ENCODE measurements at places on chromosomes 1 and 21. TPM values are rescaled to one million over a fixed set of nuclear protein-coding genes. Genes with fewer than 3 reads are reported as not detected.
A peak's percentile ranks its signal among the peaks of the same experiment; 100 is the strongest.

ELAPOR1 gene
- total RNA-seq: 0.37 TPM

KCNA2 gene
- total RNA-seq: not detected

CSRP1 gene
- 256 TPM for total RNA-seq

BSND gene
- not detected for total RNA-seq

CATSPERE gene
- 0.42 TPM for total RNA-seq

DNA sequence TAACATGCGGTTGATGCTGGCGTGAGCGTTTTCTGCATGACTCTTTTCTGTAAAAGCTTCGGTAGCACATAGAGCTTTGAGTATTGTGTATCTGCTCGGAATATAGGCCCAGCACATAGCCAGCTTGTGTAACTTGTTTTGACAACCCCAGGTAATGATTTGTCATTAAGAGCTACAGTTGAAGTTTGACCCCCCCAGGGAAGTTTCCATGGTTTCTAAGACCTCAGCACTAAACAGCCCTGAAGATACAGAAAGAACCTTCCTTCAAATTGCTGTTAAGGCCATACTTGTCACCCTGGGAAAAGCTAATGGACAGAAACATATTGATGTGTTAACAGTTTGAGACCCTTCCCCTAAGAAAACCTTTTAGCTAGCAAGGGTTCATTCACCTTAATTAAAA lies 380.7 kb downstream of the PRDM2 start:
- no peak for DNase-seq

GRCh38 chr21:44991538-44992483 lies 52.0 kb downstream of the SLX9 start:
- DNase-seq: no peak

GRCh38 chr1:111190931-111191451 lies 9.5 kb downstream of the DENND2D start:
- no peak for DNase-seq

GRCh38 chr1:230930986-230931385 lies 47.7 kb downstream of the TTC13 start:
- no peak for DNase-seq

DNA sequence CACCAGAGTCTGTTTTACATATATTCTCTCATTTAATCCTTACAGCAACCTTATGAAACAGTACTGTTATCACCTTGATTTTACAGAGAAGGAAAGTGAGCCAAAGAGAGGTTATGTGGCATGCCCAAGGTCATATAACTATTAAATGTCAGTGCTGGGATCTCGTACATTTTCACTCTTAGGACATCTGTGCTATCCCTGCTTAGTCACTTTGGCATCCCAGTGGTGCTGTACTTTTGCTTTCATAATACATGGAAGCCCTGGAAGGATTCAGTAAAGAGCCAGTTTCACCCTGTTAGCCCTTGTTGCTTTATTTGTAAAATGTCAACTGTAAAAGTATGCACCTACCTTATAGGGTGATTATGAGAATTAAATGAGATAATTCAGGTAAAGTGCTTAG lies 104.4 kb downstream of the NFIA start:
- DNase-seq: no peak

- no peak for DNase-seq
Observed at GRCh38 chr1:95974586-95974985, 740.6 kb downstream of the RWDD3 start.

DNA sequence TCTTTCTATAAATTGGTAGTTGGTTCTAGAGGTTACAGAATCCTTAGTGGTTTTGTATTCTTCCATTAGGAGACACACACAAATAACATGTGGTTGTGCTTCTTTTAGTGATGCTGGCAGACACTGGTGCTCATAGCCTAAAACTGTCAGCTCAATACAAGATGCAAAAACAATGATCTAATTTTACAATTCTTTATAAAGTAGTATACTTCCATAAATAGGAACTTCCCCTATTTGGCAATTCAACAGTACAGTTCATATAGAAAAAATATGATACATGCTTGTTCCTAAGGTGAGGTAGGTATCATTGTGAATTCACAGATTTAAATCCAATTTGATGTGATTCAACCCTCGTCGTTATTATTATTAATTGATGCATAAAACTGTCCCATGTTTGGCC lies 20.8 kb upstream of the CCDC17 start:
- no peak for DNase-seq

DNA sequence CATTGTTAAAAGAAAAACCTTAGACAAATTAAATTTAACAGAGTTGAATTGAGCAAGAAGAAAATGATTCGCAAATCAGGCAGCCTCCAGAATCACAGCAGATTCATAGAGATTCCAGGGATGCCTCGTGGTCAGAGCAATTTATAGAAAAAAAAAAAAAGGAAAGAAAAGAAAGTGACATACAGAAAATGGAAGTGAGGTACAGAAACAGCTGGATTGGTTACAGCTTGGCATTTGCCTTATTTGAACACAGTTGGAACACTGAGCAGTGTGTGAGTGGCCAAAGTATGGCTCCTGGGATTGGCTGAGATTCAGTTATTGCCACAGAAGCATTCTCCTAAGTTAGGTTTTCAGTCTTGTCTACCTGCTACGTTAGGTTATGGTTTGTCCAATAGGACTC lies 9.1 kb upstream of the C21orf91 start:
- no peak for DNase-seq

DNA sequence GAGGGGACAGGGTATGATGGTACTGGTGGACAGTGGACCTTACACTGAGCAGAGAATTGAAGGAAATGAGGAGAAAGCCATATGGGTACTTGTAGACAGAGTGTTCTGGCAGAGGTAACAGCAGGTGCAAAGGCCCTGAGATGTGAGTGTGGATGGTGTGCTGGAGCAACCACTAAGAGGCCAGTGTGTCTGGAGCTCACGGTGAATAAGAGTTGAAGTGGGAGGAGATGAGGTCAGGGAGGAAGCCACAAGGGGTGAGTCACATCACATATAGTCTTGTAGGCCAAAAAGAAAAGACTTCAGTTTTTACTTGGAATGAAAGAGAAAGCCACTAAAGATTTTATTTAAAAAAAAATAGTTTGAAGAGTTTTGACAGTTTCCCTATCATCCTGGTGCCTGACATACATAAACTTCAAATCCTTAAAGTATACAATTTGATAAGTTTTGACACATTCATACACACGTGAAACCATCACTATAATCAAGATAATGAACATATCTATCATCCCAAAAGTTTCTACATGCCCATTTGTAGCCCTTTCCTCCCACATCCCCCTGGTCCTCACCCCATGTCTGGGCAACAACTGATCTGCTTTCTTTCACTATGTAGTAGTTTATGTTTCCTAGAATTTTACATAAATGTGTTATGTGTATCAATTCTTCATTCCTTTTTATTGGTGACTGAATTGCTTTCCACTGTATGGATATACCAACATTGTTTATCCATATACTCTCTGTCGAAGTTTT lies 148.4 kb downstream of the GPATCH2 start:
- peak; percentile 62 for DNase-seq

DNA sequence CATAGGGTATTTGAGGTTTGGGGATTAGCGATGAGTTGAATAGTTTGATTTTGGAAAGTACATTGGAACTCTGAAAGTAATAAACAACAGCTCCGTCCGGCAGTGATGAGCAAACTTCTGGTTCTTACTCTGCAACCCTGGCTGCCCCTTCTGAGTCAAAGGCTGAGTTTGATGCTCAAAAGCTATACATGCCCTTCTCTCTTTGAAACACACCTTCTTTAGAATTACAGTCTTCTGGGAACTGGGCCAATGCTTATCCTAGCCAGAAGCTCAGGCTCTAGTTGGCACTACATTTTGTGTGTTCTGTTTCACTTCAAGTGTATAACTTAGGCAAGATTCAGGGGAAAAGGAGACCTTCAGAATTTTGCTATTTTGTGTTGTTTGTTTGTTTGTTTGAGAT lies 9.3 kb downstream of the AHCYL1 start:
- DNase-seq: no peak

All from dermis blood vessel endothelial cell (primary cell).